ENCODE measurements at places on chromosomes 3 and 15.

DNA sequence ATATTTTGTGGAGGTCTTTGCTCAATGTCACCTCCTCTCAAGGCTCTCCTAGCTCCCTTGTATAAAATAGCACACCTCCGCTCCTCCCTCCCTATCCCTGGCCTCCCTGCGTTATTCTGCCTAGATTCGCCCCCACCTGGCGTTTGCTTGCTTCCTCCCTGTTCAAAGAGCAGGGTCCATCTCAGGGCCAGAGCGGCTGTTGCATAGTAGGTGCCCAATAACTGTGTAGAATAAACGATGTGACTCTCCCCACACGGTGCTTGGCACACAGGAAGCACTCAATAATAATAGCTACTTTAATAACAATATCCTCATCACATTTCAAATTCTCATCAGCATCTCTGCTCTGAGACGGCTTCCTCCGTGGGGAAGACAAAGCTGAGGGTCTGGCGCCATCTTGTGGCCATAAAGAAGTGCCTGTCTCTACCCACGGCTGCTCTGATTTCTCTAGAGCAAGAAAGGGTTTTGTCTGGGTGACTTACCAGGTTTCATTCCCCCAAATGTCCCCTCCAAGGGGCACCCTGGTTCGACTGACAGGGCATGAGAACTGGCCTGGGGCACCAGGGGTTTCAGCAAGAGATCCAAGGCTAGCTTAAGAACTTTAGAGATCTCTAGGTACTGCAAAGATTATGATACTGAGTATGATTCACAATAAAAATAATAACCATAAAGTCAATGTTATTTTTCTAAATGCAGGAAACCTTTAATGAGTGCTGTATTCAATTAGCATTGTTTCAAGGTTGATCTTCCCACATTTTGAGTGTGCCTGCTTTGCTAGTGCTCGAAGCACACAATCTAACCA is 16.1 kb downstream of the CD276 start:
- DNase-seq = peak; percentile 75

DNA sequence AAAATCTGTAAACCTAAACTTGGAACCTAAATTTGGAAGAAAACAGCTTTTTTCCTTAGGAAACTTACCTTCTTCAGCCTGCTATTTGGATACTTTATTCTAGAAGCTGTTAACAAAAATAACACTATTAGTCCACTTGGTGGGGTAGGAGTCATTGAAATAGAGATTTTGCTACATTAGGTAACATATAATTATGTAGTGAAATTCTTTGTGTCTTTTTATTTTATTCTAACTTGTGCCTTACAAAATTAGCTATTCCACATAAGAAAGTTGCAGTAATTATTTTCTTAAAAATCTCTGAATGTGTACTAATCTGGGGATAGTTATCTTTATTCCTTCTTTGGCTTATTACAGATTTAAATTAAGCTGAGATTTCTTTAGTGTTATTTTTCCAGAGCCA is 360.4 kb upstream of the ROBO2 start:
- no peak for DNase-seq

- DNase-seq = peak; percentile 43
These were observed 49.4 kb upstream of the SYNPR start for GRCh38 chr3:63228677-63229076.

DNA sequence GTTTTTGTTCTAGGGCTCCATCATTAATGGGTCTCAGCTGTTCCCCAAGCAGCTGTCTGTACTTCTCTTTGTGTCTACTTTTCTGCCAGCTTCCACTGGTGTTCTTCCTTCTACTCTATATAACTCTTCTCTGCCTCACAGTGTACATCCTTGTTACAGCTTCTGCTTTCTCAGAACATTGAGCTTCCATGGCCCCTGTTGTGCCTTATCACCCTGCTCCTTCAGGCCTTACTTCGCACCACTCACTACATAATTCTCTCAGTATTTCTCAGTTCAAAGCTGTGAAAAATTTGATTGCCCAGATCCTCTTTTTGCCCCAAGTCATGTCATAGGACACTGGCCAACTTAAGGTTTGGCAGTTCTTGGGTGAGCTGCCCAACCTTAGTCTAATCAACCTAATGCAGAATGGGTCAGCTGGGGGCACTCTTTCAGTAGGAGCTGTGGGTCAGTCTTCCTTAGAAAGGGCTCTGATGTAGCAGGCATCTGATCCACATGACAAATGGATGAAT is 28.9 kb downstream of the CSTA start:
- no peak for DNase-seq

DNA sequence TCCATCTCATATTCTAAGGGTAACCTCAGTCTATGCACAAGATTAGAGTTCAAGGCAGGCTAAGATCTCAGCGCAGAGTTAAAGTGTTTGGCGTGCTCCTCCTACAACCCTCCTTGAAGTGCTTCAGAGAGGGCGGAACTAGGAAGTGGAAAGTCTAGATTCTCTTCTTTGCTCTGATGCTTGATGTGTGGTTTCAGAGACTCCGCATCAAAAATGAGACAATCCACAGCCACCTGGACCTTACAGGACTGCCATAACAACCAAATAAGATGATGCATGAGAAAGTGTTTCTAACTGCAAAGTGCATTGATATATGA is 161.3 kb upstream of the ATP11B start:
- no peak for DNase-seq

DNA sequence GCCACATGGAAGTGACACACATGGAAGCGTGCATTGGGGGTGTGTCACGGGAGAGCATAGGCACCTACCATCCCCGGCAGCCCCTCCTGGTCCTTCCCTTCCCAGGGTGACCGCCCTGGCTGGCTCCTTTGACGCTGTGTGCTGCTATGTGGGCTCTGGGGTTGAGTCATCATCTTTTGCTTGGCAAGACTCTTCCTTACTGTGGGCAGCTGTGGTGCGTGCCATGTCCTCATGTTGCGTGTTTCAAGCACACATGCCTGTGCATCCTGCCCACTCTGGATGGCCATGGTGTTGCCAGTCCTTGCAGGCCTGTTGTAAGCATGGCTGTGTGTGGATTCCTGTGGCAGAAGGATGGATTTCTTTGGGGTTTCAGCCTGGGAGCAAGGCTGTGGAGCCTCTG is 14.0 kb downstream of the PLXNA1 start:
- no peak for DNase-seq

DNA sequence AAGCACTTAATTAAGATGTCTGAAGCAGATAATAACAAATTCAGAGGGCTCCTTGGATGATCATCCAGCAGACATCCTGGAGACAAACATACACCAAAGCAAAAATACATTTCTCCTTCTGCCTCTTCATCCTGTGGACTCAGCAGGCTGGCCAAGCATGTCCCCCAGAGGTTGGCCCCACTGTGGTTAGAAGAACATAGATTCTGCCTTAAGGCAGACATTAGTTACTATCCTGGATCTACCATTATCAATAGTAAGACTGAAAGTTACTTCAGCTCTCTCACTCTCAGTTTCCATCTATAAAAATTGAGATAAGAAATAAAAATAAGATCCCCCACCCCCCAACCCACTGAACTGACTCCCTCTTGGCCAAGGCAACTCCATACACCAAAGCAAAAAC is 28.6 kb upstream of the TGFBR2 start:
- no peak for DNase-seq

- DNase-seq = no peak
These were observed 302.8 kb upstream of the UBE2E2 start for GRCh38 chr3:22900296-22900695.

DNA sequence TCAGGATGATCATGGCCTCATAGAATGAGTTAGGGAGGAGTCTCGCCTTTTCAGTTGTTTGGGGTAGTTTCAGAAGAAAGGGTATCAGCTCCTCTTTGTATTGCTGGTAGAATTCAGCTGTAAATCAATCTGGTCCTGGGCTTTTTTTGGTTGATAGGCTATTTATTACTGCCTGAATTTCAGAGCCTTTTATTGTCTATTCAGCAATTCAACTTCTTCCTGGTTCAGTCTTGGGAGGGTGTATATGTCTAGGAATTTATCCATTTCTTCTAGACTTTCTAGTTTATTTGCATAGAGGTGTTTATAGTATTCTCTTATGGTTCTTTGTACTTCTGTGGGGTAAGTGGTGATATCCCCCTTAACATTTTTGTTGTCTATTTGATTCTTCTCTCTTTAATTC is 1024.2 kb downstream of the DIPK2A start:
- no peak for DNase-seq
